ENCODE measurements at places on chromosomes 4 and X. TPM values are rescaled to one million over a fixed set of nuclear protein-coding genes. Genes with fewer than 3 reads are reported as not detected.

Gene NR3C2
- 6.8 TPM for total RNA-seq

Gene PTTG2
- not detected for total RNA-seq

Gene FRMD7
- total RNA-seq = not detected

Gene MAGEA12
- total RNA-seq = not detected

Gene ZNF595
- total RNA-seq = 8.4 TPM

Gene TEX11
- not detected for total RNA-seq

Gene SLC16A2
- 5.0 TPM for total RNA-seq

Gene GNPDA2
- 26.8 TPM for total RNA-seq

Gene SMIM31
- not detected for total RNA-seq

Gene FAM236A
- total RNA-seq = not detected

Gene CLDN22
- not detected for total RNA-seq

Gene TLL1
- under 0.01 TPM for total RNA-seq

Gene HMGN5
- total RNA-seq = 2.2 TPM

Gene GYPE
- total RNA-seq = 3.6 TPM

Gene SPANXB1
- total RNA-seq = not detected

Gene PAGE5
- total RNA-seq = not detected

Gene NAA11
- 0.06 TPM for total RNA-seq

Gene PALLD
- 87.2 TPM for total RNA-seq

Gene CT47A7
- not detected for total RNA-seq

Gene AGTR2
- total RNA-seq = not detected

Data from aortic smooth muscle cell (primary cell).